ENCODE measurements at places on chromosomes 2 and 18.

DNA sequence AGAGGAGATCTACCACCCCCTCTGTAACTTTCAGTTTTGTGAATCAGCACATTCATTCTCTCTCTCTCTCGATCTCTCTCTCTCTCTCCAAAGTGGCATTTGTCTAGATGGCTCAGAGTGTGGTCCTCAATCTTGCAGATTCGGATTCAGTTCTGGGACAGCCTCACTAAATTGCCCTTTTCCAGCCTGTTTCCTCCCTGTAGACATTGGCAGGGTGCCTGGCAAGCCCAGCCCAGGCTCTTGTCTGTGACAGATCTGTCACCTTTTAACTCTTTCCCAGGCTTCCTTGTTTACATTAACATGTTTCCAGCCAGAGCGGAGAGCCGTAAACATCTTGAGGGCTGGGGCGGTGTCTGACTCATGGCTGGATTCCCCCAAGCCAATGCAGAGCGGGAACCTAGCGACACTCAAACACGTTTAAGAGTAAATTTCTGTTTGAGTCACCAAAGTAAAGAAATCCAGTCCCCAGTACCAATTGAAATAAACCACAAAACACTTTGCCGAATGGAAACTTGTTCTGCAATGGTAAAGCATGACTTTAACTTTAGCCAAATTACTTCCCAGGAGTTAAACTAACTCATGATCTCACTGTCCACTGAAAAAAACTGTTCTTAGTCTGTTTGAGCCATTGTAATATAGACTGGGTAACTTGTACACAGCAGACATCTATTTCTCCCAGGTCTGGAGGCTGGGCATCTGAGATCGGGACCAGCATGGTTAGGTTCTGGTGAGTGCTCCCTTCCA, 6.6 kb upstream of the CYP27C1 start:
- DNase-seq: peak; percentile 89

DNA sequence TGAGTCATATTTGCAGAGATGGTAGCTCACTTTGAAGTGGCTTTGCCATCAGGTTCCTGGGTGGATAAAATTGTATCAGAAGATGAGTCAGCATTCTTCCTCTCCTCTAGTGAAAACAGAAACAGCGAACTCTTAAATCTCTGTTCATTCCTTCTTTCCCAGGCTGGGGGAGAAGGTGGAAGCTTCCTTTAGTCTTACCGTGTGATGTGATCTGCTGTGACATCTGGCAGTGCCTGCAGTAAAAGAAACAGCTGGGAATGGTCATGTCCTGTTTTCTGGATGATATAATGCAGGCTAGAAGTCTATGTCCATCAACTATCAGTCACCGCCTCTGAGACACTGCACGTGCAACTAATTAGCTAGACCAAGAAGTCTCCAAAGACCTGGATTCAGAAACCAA, 171.6 kb downstream of the VAPA start:
- peak; percentile 43 for DNase-seq

DNA sequence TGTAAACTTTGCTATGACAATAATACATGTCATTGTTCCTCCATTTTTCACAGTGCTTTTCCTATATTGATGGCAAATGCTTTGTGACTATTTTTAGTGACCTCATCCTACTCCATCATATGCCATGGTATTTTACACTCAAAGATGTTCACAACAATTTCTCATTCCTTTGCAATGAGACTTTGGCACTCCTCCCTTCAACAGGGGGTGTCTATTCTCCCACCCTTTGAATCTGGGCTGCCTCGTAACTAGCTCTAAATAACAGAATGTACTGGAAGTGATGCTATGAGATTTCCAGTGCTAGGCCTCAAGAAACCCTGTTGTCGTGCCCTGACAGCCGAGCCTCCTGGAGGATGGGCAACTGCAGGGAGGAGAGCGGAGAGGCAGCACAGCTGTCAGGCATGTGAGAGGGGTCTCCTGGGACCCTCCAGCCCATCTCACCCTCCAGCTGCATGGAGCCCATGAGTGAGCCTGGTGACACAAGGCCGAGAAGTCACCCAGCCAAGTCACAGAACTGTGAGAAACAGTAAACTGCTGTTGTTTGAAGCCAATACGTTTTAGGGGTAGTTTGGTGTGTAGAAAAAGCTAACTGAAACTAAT, 103.1 kb upstream of the APCDD1 start:
- DNase-seq: peak; percentile 90

DNA sequence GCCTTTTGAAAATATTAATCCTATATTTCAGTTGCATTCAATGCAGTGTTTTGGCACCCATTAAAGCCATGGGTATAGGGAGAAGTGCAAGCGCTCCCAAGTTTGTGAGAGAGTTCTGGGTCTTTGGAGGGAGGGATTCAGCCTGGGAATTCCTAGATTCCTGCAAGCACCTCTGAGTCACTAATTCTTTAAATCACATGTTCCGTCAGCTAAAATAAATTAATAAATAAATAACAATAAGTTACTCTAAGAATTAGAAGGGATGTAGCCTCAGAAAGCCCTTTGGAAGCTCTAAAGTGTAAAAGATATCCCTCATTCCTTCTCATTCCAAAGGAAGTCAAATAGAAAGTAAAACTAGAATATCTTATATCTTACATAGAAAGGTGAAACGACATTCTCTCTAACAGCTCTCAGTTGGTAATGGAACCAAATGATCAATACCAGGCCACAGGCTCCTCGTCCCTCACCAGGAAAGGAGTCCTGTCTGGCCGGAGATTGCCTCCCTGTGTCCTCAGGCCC, 222.4 kb upstream of the RBBP8 start:
- peak; percentile 6 for DNase-seq

DNA sequence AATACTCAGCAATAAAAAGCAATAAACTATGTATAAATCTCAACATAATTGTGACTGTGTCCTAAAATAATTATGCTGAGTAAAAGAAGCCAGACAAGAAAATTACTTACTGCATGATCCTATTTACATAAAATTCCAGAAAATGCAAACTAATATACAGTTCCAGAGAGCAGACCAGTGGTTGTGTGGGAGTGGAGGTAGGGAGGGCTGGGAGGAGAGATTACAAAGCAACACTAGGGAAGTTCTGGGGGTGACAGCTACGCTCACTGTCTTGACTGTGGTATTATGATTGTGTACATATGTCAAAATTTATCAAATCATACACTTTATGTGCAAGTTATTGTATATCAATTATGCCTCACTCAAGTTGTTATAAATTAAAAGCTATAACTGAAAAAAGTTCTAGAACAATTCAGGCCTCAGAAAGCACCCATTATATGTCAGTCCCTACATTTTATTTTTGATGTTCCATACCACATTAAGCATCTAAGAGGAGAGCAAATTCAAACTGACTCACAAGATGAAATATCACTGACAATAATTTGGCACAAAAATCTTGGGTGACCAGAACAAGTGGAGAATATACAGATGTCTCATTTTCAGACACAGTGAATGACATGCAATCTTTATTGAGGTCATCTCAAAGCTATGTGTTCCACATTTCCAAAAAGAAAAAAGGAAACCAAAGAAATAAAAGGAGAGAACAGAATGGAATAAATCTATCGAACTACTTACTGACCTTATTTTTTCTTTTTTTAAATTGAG, 85.1 kb downstream of the ANTXR1 start:
- DNase-seq: peak; percentile 36

DNA sequence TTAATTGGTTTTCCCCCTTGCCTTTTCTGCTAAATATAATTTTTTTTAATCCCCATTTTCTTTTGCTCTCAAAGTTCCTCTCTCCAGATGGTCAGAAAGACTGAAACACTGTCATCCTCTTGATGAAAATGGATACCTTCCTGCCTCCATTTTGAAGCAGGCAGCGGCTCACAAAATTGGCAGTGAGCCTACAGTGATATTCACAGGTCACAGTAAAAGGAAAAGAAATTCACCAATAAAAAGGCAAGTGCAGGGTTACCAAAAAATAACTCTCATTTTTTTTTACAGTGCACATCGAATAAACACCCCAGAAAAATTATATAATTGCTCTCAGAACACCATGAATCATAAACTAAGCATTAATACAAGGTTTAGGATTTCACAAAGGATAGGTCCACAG, 307.5 kb downstream of the TCF4 start:
- DNase-seq: peak; percentile 50

- DNase-seq: peak; percentile 30
These were observed 743 bp downstream of the XPO1 start for GRCh38 chr2:61537277-61537949.

- no peak for DNase-seq
These were observed 165.9 kb downstream of the MYT1L start for GRCh38 chr2:2165135-2165534.

GRCh38 chr2:235511187-235511661, 17.4 kb downstream of the AGAP1 start:
- peak; percentile 54 for DNase-seq

GRCh38 chr18:31774477-31774785, 13.8 kb upstream of the SLC25A52 start:
- DNase-seq: no peak

- no peak for DNase-seq
These were observed 214.7 kb downstream of the KLHL29 start for GRCh38 chr2:23599667-23600066.

GRCh38 chr2:133525613-133526529, 42.4 kb downstream of the NCKAP5 start:
- no peak for DNase-seq

GRCh38 chr2:194104687-194105086, 1552.3 kb upstream of the SLC39A10 start:
- peak; percentile 3 for DNase-seq

DNA sequence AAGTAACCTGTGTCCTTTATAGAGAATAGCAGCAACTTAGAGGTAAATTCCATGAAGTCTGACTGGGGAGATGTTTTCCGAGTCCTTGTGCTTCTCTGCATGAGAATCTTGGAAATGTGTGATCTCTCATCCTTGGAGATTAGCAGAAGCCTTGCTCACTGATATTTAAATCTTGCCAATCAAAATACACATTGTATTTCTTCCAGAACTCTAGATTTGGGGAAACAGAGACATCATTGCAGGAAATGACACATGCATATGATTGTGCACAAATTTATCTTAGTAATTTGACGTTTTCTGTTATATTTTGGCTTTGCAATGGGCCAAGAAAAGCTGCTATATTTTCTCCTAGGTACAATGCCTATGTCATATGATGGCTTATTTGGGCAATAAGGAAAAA, 182.6 kb downstream of the ZNF804A start:
- DNase-seq: peak; percentile 3

DNA sequence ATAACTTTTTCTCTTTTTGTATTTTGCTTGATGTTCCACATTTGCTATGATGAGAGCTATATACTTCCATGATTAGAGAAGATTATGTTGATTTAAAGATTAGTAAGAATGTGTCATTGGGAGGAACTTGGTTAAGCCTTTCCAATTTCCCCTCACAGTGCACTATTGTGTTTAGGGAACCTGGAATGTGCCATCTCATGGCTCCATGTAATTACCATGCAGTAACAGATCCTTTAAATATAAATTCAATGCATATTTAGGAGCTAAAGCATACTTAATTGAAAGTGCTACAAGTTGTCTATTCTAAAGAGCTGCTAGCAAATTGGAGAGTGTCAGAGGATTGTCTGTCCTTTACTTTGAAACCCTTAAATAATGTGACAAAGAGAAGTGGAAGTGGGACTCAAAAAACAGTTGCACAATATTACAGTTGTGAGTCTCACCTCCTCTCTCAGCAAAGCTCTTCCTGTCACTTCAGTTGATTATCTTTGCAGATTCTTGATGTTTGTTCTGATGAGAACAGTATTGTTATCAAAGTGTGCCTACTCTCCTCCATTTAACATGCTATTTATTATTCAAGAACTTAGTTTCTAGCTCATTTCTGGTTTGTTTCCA, 1162.7 kb upstream of the ZEB2 start:
- peak; percentile 29 for DNase-seq

- no peak for DNase-seq
These were observed 66.6 kb downstream of the MYOM1 start for GRCh38 chr18:3153107-3153704.

- no peak for DNase-seq
These were observed 22.9 kb downstream of the CYP27A1 start for GRCh38 chr2:218804817-218805216.

DNA sequence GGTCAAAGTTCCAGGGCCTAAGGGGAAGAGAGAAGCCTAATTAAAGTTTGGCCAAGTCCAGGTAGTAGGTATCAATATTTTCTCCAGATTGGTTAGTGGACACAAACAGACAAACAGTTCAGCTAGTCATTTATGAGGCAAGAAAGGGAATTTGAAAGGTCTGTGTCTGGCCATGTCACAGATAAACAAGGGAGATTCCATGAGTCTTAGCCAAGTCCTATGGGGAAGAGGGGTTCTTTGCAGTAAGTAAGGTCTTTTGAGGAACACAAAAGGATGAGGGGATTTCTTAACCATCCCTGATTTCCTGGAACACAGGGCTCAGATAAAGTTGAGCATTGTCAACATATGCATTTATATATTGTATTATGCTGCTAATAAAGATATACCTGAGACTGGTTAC, 310.8 kb downstream of the PLCL1 start:
- no peak for DNase-seq

DNA sequence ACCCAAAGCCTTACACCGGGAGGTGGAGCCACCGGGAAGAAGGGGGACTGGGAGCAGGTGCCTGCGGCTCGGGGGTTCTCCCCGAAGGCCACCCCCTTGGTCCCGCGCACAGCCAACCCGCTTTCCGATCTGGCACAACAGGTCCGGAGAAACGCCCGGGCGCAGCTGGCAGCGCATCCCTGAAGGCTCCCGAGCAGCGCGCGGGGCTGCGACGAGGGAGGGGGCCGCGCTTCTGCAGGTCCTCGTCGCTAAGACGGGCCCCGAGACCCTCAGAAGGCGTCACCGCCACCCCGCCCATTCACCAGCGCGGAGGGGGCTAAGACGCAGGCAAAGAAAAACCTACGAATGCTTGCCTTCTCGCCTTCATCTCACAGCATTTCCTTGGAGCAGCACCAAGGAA, 1.8 kb downstream of the CBLN2 start:
- no peak for DNase-seq

DNA sequence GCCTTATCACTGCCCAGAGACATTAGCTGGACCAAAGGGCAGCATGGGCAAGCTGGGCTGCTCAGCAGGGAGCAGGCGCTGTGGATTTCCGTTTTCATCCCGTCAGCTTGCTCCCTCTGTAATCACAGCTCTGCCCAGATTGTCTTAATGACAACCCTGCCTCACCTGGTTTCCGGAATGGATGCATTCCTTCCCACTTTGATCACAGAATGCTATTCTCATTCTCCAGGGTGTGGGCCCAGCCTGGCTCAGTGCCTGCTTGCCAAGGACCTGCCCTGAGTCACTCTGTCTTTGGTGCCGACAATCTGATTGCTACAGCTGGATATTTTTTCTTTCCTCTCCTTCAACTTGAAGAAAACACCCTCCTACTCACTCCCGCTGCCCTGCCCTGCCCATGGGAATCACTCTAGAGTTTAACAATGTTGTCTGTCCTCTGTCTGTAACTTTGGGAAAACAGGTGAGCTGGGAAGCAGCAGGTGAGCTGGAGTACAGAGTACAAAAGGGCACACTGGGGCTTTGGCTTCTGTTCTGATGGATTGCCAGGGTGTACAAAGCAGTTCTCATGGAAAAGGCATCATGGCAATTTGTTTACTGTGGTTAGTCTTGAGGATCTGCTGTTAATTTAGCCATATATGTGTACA, 27.2 kb upstream of the FAM136A start:
- DNase-seq: peak; percentile 4

- DNase-seq: peak; percentile 13
These were observed 68.7 kb upstream of the ACSL3 start for GRCh38 chr2:222792001-222792611.

GRCh38 chr2:86079981-86080911, 25.4 kb downstream of the POLR1A start:
- peak; percentile 75 for DNase-seq
